T-helper 17 cell (primary cell): ENCODE measurements at places on chromosomes 12 and 14.
A peak's percentile ranks its signal among the peaks of the same experiment; 100 is the strongest.

DNA sequence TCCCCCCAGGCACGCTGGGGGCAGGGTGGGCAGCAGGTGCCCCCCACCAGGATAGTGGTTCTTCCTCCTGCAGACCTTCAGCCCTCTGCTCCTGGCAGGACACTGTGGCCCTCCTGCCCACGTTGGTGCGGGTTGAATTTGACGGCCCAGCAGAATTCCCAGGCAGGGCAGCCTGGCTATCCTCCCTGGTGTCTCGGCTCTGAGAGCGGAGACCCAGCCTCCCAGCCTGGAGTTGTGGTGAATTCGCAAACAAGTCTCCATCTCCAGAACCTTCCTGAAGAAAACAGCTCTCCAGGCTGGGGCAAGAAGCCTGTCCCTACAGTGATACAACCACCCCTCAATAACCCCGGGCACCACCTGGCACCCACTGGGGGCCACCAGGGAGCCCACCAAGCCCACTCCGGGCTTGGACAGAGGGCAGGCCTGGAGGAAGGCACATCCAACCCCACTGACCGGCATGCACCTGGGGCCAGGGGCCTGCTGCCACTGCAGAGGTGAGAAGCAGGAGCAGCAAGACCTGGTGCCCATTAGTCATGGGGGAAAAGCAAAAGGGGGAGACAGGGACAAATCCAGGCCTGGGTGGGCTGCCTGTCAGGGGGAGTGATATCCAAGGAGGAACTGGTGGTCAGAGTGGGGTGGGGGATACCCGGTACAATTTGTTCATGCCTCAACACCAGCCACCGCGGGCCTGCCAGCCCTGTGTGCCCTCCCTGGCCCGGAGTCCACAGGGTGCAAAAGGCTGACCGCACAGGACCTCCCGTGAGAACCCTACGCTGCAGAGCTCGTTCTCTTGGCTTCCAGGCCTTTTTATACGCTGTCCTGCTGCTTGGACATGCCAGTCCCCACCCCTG is 3.6 kb downstream of the ANKRD9 start:
- DNase-seq, result no peak

DNA sequence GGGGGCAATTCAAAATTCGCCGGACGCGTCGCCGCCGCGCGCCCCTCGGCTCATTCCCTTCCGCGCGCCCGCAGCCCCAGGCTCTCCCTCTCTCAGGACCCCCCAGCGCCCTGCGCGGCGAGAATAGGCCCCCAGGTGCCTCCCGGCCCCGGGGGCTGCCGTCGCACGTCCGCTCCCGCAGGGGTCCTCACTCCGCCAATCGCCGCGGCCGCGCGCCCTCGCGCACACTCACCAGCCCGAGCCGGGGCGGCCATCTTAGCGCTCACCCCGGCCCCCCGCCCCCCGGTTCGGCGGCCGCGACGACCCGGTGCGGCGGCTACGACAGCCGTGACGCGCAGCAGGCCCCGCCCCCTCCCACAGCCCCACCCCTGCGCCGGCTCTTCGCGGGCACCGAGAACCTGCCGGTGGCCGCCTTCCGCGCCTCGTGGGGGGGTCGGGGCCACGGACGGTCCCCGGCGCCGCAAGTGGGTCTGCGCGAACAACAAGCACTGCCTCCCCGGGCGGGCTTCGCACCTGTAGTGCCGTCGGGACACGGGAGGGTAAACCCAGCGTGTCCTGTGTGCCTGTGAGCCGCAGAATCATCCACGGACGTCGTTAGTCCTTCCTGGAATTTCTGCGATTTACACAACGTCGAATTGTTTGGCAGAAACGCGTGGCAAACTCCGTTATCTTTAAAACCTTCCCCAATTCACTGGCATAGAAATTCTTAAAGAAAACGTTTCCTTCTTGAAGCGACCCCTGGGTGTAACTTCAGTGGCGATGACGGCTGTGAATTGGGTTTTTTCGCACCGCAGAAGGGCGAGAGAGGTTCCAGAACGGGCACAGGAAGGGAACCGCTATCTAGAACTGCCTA is 2.5 kb downstream of the USP44 start:
- peak; percentile 69 for DNase-seq

DNA sequence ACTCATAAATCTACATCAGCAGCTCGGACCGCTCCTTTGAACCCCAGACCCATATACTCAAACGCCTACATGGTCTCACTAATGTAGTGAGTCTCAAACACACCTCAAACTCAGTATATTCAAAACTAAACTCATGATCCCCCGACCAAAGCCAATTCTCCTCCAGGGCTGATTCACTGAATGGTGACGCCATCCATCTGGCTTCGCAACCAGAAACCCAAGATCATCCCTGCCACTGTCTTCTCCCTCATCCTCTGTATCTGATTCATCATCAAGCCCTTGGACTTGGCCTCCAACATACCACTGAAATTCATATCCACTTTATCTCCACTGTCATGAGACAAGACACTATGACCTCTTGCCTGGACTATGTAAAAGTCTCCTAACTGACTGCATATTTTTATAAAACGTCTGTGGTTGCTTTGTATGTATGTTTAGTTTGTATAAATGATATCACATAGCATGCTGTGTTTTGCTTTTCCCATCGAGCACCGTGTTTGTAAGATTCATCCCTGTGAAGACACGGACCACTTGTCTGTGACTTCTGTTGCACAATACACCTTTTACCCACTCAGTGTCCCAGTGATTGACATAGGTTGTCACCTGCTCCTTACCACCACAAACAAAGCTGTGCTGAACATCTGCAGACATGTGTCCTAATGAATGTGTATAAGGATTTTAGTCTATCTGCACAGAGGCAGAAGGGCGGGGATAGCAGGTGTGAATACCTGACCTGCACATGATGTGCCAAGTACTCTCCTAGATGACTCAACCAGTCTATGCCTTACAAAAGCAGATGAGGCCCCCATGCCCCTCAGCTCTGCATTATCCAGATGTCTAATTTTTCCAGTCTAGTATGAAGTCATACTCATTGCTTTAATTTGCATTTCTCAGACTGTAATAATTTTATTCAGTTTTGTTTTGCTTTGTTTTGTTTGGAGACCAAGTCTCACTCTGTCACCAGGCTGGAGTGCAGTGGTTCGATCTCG is 76.9 kb downstream of the VWF start:
- no peak for DNase-seq

DNA sequence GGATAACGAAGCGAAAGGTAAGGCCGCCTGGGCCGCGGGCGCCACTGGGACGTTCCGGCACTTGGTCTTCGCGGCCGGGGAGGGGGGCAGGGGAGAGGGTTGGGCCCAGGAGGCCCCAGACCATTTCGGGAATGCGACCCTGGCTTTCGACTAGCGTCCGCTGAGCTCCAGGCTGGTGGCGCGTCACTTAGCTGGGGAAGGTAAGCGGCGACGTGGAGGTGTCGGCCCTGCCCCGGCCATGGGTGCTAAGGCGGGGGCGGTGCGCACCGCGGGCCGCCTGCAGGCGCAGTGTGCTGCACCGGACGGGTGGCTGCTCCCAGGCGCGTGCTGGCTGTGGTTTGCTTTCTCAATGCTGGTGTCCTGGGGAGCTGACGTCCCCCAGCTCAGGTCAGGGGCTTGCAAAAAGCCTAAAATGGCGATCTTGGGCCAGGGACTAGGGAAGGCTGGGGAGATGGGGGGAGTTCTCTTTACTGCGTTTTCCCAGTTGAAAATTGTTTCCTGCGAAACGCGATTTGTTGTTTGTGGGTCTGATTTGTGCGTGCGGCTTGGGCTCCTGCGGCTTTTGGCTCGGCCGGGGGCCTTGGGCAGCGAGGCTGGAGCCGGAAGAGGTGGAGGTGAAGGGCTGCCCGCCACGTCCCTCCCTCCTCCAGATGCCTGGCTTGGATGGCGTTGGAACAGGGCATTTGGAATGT is 1.2 kb downstream of the HOXC10 start:
- DNase-seq, result no peak

GRCh38 chr12:48924617-48925303 is 532 bp downstream of the FKBP11 start:
- DNase-seq, result peak; percentile 69

- no peak for DNase-seq
These were observed 63.6 kb downstream of the TMCC3 start for GRCh38 chr12:94586589-94587259.

- DNase-seq, result peak; percentile 24
These were observed 120.1 kb upstream of the MAX start for GRCh38 chr14:65222440-65222858.

GRCh38 chr12:114817571-114818425 is 133.8 kb upstream of the TBX3 start:
- DNase-seq, result no peak

GRCh38 chr12:26195641-26196420 is 458 bp downstream of the SSPN start:
- DNase-seq, result no peak

GRCh38 chr14:103542605-103543088 is 13.7 kb downstream of the TRMT61A start:
- DNase-seq, result no peak

GRCh38 chr12:51760231-51760630 is 88.3 kb downstream of the FIGNL2 start:
- DNase-seq, result no peak

GRCh38 chr12:41274643-41275042 is 86.5 kb downstream of the PDZRN4 start:
- no peak for DNase-seq

DNA sequence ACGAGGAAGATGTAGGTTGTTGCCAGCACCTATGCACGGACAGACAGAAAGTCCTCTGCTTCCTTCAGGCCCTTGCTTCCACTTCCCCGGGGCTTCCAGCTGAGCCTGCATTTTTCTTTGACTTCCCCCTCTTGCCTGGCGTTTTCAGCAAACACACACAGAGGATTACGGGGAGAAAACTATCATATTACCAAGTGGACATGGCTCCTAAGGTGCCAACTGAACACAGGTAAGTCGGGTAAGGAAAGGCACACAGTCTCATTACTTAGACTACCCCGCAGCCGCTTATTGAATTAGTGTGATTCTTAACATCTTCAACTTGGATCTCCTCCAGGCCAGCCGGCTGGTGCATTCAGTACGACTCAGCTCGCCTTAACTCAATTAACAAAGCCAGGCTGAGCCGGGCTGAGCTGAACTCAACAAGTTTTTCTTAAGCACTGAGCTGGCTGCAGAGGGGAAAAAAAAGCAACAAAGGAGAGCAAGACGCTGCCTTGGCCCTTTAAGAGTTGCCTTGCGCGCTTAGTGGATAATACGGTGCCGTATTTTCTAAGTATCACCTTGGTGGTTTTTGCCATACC is 19.2 kb upstream of the MAP1LC3B2 start:
- no peak for DNase-seq

DNA sequence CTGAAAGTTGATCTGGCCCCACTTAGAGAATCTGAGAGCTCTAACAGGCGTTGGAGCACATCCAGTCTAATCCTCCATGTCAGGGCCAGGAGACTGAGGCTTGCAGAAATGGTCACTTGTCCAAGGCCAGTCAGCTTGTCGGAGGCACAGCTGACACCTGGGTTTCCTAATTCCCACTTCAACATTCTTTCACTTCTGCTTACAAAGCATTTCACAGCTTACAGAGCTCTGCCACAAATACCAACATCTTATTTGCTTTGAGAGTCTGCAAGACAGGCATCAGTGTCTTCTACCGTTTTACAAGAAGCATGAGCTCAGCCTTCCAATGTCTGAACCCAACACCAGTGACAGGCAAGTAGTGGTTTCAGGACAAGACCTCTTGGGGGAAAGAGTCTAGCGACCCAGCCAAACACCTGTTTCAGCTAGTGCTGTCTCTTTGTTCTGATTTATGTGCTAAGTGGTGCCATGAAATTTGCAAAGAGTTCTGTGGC is 31.8 kb downstream of the ISCA2 start:
- DNase-seq, result no peak

DNA sequence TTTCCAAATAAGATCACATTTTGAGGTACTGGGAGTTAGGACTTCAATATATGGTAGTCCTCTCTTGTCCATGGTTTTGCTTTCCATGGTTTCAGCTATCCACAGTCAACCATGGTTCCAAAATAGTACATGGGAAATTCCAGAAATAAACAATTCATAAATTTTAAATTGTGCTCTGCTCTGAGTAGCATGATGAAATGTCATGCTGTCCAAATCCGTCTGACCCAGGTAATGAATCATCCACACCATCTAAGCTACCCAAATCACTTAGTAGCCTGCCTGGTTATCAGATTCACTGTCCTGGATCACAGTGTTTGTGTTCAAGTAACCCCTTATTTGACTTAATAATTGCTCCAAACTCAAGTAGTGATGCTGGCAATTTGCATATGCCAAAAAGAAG is 197.9 kb downstream of the TMTC3 start:
- no peak for DNase-seq

DNA sequence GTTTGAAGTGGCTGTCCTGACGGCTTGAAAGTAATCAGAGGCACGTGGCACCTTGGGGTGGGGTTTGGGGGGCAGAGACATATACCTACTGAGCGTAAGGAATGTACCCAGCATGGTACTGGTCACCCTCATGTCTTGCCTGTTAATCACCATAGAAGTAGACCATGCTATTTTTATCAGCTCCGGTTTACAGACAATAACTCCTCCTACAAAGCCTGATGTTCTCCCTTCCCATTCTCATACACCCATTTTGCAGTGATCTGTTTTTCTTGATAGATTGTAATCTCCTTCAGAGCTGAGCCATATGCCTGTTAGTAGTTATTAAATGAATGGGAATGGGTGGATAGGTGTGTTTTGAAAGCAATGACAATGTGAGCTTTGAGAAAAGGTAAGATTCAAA is 10.5 kb downstream of the EVL start:
- no peak for DNase-seq

GRCh38 chr12:100955139-100955538 is 160.6 kb downstream of the ANO4 start:
- DNase-seq, result no peak

- DNase-seq, result no peak
These were observed 6.8 kb upstream of the OTUB2 start for GRCh38 chr14:94019329-94019728.

- DNase-seq, result no peak
These were observed 18.0 kb upstream of the CRACR2A start for GRCh38 chr12:3770891-3771290.

GRCh38 chr12:85951823-85952222 is 77.7 kb downstream of the NTS start:
- no peak for DNase-seq

DNA sequence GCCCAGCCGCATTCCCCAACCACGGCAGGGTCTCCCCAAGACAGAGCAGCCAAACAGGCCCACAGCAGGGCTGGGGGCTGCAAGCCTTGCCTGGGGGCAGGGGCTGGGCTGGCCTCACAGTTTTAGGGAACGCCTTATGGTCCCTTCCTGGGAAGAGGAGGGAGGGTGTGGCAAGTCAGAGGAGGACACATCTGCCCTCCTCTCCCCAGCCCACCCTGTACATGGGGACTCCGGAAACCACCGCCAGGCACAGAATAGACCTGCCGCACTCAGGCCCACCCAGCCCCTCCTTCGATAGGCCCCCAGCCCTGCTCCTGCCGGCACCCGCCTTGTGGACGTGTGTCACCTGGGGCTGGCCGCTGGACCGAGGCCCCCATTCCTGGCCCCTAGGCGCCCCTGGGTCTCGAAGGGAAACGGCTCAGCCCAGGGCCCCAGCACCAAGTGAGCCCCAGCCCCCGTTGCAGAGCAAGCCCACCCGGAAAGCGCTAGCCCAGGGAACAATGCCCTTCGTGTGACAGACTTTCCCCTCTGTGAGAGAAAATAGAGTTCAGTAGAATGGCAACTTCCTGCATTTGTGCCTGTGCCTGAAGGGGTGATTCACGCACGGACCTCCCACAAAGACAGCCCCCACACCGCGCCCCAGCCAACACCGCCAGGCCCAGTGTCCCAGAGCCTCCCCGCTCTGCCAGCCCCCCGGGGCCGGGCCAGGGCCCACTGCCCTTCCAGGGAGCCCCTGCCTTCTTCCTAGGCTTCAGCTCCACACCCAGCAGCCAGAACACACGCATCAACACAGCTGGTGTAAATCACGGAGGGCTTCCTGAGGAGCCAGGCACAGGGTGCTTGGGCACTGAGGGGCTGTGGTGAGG is 12.0 kb upstream of the NUDT14 start:
- no peak for DNase-seq
